ENCODE measurements at places on chromosomes 2 and 18.

- DNase-seq, result no peak
These were observed 37.2 kb downstream of the PRKCE start for GRCh38 chr2:45688479-45689298.

- DNase-seq, result no peak
These were observed 20.0 kb downstream of the WDFY1 start for GRCh38 chr2:223925106-223925505.

- DNase-seq, result no peak
These were observed 5.4 kb upstream of the POU3F3 start for GRCh38 chr2:104848526-104848925.

DNA sequence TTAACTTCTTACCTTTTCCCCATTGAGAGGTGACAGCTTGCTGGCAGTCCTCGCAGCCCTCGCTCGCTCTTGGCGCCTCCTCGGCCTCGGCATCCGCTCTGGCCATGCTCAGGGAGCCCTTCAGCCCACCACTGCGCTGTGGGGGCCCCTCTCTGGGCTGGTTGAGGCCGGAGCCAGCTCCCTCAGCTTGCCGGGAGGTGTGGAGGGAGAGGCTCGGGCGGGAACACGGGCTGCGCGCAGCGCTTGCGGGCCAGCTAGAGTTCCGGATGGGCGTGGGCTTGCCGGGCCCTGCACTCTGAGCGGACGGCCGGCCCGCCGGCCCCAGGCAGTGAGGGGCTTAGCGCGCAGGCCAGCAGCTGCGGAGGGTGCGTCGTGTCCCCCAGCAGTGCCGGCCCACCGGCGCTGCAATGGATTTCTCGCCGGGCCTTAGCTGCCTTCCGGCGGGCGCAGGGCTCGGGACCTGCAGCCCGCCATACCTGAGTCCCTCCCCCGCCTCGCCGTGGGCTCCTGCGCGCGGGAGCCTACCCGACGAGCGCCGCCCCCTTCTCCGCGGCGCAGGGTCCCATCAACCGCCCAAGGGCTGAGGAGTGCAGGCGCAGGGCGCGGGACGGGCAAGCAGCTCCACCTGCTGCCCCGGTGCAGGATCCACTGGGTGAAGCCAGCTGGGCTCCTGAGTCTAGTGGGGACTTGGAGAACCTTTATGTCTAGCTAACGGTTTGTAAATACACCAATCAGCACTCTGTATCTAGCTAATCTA, 335.0 kb downstream of the CBLN2 start:
- DNase-seq, result no peak

GRCh38 chr2:140667203-140667602, 1463.6 kb downstream of the LRP1B start:
- no peak for DNase-seq

DNA sequence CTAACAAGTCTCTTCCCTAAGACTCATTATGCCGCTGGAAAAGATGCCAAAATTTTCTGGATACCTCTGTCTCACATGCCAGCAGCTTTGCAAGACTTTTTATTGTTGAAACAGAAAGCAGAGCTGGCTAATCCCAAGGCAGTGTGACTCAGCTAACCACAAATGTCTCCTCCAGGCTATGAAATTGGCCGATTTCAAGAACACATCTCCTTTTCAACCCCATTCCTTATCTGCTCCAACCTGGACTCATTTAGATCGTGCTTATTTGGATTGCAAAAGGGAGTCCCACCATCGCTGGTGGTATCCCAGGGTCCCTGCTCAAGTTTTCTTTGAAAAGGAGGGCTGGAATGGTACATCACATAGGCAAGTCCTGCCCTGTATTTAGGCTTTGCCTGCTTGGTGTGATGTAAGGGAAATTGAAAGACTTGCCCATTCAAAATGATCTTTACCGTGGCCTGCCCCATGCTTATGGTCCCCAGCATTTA, 26.3 kb downstream of the DHRS9 start:
- DNase-seq, result no peak

All from activated naive CD8-positive, alpha-beta T cell treated with anti-CD3 and anti-CD28 coated beads, Interleukin-2, amount 50 U/mL, for 16 hours (primary cell).